ENCODE measurements at places on chromosomes 3 and 15.

DNA sequence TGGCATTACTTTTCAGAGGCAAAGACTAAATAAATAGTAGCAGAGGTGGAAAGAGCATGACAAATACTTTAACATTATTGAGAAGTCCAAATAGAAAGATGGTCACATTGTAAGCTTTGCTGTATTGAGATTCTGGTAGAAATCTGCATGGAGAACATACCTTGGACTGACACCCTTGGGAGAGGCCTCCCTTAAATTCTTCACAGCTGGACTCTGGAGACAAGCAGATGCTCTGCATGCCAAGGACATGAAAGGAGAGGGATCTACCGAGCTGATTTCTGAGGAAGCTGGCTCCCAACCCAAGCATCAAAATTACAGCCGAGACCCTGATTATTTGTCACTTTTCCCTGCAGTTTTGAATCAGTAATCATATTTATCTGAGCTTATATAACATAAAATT, 212.5 kb upstream of the COL8A1 start:
- DNase-seq: no peak

DNA sequence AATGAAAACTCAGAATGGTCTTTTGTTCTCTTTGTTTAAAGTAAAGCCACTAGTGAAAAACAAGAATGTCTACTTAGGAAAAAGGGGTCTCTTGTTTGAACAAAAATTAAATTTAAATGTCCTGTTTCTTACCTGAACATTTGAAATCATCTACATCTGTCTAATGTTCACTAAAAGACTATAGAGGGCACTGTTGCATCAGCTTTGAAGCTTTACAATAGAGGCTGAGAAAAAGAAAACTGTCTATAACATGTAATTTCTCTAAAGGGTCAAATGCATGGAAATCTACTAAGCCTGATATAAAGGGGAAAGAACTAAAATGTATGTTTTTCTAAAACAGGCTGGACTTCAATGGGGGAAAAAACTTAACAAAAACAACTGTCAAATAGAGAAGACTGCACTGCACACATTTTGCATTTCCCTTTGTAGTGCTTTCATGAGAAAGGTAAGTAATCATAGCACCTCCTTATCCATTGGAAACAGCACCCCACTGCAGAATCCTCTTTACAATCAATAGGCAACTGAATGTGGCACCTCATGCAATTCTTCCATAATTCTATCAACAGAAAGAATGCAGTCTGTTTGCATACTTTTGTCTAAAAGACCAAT, 26.3 kb downstream of the DPH6 start:
- no peak for DNase-seq

- DNase-seq: no peak
Observed at GRCh38 chr3:4852780-4853748, 126.2 kb upstream of the BHLHE40 start.

DNA sequence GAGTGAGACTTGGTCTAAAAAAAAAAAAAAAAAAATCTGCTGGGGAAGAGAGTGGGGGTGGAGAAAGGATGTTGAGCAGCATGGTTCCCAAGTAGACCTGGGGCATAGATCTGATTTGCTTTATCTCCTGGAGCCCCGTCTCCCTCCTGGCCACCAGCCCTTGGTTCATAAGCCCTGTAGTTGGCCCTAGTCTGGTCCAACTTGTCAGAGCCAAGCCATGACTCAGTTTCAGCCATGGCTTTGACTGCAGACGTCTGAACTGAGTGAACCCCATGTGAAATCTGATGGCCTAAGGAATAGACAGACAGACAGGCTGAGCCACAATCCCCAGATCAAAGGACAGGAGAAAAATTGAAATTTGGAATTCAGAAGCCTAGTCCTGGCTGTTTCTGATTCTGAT, 2.0 kb upstream of the CILP start:
- DNase-seq: no peak

DNA sequence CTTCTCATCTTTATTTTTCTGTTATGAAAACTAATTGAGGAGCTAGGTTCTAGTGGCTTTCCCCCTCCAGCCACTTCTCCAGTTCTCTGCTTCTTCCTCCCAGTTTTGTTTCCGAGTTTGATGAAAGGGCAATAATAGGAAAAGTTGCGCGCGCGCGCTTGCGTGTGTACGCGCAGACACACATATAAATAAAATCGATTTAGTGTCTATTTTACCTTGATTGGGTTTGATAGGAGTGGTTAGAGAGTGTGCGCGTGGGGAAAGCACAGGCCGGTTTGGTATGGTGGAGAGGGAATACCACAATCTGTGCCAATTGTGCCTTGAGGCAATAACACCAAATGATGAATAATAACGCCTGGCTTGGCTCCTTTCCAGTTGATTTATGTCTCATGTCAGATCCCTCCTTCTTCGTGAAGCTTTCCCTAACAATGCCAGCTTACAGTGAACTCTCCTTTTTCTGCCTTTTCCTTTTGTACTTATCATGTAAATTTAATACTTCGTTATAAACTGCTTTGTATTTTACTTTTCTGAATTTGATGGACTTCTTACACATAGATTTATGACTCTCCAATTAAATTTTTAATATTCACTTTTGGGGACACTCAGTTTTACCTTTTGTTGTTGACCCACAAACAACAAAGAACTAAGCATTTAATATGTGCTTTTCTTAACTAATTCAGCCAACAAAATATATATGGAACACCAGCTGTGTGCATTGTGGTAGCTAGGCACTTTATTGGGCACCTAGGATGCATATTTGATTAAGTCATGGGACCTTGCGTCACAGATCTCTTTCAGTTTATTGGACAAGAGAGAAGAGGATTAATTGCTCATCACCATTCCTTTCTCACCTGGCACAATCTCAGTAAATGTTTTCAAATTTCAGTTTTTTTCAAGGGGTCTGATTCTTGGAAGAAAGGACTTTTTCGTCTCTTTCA, 1.7 kb downstream of the TIPARP start:
- no peak for DNase-seq

GRCh38 chr15:26561896-26562295, 211.0 kb downstream of the GABRB3 start:
- no peak for DNase-seq

GRCh38 chr15:63974021-63974420, 72.3 kb downstream of the DAPK2 start:
- DNase-seq: no peak

GRCh38 chr15:51625236-51625635, 2.7 kb upstream of the DMXL2 start:
- no peak for DNase-seq

GRCh38 chr3:151814588-151814987, 672 bp downstream of the AADAC start:
- no peak for DNase-seq

DNA sequence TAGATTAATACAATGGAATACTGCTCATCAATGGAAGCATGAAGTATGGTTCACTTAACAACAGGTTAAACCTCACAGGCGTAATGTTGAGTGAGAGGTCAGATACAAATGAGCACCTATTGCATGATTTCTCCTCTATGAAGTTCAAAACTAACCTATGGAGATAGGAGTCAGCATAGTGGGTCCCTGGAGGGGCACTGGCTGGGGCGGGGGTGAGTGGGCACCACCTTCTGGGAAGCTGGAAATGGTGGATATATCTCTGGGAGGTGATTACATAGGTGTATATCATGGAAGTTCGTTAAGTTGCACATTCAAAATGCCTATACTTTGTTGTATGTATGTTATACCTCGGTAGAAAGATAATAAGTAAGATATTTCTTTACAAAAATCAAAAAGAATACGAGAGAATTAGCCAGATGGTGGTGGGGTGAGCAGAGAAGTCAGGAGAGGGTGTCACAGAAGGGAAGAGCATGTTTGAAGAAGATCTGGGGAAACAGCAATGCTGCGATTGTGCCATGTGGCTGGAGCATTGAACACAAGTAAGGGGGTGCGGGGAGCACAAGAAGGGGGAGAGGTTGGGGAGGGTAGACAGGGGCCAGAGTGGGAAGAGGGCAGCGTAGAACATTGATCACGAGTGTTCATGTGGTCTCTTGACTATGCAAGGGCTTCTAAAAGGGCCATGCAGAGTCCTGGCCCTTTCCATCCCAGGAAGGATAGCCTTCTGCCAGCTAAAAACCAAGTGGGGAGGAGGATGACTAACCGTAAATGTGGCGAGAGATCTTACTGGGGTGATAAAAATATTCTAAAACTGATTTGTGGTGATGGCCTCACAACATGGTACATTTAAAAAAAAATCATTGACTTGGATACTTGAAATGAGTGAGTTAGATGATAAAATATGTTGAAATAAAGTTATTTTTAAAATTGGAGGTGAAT, 30.2 kb downstream of the ITGA11 start:
- DNase-seq: no peak

DNA sequence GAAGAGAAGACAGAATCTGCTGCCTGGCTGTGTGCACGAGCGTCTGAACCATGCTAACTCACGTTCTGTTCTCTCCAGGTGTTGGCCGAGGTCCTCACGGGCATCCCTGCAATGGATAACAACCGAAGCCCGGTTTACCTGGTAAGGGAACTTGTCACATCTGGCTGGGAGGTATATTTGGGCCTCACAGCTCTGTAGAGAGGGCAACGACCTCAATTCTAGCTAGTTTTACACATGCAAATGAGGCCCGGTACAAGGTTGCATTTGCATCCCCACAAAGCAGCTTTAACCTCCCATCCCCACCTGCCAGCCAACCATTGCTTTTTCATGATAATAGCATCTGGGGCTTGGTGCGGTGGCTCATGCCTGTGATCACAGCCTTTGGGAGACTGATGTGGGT, 22.0 kb upstream of the TATDN2 start:
- no peak for DNase-seq

DNA sequence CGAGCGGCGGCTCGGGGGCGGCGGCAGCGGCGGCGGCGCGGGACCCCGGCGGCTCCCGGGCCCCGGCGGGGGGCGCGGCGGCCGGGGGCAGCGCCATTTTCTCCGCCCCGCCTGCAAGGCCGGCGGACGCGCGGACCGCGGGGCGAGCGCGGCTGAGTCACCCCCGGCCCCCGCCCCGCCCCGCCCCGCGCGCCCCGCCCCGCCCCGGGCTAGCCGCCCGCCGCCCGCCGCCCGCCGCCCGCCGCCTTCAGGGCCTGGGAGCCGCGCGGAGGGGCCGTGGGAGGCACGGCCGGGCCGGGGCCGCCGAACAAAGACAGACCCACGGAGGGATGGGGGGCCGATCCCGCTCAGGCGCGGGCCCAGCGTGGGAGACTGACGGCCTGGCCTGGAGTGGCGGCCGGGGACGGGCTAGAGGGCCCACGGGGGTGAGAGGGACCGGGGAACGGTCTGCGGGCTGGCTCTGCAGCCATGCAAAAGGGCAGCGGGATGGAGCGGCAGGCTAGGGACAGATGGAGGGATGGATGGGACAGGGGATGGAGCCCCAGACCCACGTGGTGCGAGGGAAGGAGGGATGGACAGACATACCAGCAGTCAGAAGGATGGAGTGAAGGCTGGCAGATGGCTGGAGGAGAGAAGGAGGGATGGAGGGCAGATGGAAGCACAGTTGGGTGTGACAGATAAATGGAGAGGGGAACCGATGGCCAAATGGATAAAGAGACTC, at the start of gene EIF4E3:
Gene EIF4E3 (minus strand): TSS at position 132 of the 721 bp plus-strand sequence. CDS start 35 bp downstream, at position 97.
- no peak for DNase-seq

DNA sequence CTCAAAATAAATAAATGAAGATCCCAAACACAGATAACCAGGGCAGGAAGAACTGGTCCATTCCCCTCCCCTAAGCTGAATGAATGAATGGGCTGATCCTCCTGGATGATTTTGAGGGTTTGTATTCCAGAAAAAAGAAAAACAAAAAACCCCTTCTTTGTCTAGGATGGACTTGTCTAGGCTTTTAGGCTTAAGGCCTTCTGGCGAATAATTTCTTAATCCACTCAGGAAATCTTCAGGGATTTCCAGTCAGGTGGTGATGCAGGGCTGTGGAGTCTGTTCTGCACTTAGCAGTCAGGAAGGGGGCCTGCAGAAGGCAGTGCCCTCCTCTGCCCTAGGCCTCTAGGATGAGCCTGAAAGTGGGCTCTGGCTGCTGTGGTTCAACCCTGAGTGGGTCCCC, 52.1 kb downstream of the BDH1 start:
- DNase-seq: no peak

GRCh38 chr15:43292375-43293078, 25.8 kb upstream of the TGM5 start:
- no peak for DNase-seq

GRCh38 chr3:195004512-195005250, 266.3 kb downstream of the XXYLT1 start:
- DNase-seq: no peak

- DNase-seq: no peak
Observed at GRCh38 chr15:88187195-88187594, 69.3 kb downstream of the NTRK3 start.

GRCh38 chr3:16150285-16150684, 24.2 kb upstream of the GALNT15 start:
- no peak for DNase-seq

- DNase-seq: no peak
Observed at GRCh38 chr15:32880642-32881041, 162.8 kb downstream of the GREM1 start.

- no peak for DNase-seq
Observed at GRCh38 chr15:85771781-85772445, 22.8 kb downstream of the KLHL25 start.

DNA sequence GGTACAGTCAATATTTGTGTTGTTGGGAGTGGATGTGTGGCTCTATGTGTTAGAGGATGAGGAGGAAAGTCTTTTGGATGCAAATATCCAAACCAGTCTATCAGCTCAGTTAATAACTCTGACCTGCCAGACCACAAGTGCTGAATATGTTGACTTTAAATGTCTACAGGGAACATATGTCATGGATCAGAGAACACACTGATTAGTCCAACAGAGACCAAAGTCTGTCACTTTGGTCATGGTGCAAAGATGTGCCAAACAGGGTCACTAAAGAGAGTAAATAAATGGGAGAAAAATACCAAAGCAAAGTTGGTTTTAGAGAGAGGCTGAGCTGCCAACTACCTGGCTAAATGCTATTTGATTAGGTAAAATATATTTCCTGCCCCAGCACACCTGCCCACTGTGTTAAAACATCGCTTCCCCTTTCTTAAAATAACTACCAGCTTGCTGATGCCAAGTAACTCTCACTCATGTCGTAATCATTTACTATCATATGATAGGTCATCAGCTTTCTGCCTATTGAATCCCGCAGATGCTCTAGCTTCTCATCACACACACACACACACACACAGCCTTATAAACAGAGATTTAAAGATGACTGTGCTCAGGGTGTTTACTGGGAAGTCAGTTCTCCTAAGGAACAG, 173.3 kb downstream of the PDZRN3 start:
- DNase-seq: no peak

GRCh38 chr15:77496715-77497109, 76.0 kb downstream of the HMG20A start:
- peak; percentile 59 for DNase-seq

- no peak for DNase-seq
Observed at GRCh38 chr15:67189326-67190051, 65.0 kb downstream of the AAGAB start.

- no peak for DNase-seq
Observed at GRCh38 chr15:23467110-23467600, 20.1 kb upstream of the GOLGA6L2 start.

All from activated naive CD4-positive, alpha-beta T cell (primary cell).